Activated CD8-positive, alpha-beta memory T cell treated with anti-CD3 and anti-CD28 coated beads, Interleukin-2, amount 10 ng/mL, durations not matched to agents 7 days and 5 days (primary cell): ENCODE measurements at places on chromosomes 2 and 18. TPM values are rescaled to one million over a fixed set of nuclear protein-coding genes. Genes with fewer than 3 reads are reported as not detected.

- DNase-seq: no peak
These were observed 19.0 kb upstream of the CEP68 start for GRCh38 chr2:65037178-65037577.

GRCh38 chr2:169900686-169901085 is 73.4 kb downstream of the UBR3 start:
- no peak for DNase-seq

DNA sequence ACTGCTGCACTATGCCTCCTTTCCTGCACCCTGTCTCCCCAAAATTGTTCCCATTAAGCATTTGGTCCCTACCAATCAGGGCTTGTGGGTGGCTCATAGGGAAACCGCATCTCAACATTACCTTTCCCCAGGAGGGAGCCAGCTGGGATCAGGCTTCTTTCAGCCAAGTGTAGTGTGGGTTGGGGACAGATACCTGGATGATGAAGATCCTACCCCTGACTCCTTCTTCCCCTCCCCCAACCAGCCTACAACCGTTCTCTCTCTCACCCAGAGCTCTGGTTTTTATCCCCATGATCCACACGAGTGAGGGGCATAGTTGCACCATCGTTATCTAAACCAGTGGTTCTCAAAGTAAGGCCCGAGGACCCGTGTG is 40.0 kb downstream of the ACOXL start:
- DNase-seq: no peak

Gene MSH2
- 45.7 TPM for total RNA-seq

DNA sequence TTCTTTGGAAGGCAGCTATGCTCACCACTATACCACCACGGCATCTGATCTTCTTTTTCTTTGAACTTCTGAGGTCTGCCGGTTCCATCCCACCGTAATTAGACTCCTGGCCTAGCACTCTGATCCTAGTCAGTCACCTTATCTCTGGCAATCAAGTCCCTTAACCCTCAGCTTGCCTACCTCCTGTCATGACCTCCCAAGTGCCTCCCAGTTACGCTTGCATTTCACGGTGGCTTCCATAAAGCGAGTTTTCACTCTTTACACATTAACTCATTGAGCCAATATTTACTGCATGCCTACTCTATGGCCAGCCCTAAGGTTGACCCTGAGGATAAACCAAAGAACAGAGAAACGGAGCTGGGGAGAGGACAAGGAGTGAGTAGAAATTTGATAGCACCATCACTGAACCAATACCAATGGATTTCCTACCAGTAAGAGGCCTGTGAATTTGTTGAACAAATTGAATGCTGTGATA is 37.8 kb upstream of the TMEM182 start:
- no peak for DNase-seq

DNA sequence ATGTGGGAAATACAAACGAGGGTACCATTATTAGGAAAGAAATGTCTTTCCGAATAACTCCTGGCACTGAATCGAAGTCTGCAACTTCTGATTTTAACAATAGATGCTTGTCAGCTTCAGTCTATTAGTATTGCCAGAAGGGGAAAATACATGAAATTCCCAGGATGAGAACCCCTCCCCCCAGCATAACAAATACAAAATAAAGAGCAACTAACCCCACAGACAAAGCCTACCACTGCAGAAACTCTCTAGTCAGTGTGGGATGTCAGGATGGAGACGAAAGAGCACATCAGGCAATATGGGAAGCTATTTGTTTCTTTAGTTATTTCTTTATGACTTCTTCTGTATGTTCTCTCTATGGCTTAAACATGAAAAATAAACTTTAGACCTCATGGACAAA is 365.0 kb upstream of the CDH2 start:
- DNase-seq: no peak

DNA sequence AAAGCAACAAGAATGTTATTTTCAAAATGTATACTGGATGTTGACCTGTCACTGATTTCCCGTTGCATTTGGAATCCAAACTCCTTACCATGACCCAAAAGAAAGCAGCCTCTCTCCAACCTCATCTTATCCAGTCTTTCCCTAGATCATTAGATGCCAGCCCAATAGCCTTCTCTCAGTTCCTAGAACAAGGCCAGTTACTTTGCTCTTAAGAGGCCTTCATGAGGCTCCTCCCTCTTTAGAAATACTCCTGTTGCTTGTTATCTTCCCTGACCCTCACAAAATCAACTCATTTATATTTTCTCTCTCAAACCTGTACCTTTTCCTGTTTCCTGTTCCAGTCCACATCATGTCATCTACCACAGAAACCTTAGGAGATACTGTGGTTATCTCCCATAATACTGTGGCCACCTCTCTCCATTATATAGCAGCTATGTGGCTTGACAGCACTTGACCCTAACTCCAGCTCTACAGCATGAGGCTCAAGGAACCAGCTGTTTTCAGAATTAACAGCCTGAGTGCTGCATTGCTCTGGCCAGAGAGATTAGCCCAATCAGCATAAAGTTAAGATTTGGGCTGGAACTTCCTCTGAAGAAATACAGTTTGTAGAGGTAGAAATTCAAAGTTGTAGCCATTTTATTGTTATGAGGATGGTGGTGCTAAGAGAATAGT is 22.8 kb downstream of the SRBD1 start:
- DNase-seq: no peak

DNA sequence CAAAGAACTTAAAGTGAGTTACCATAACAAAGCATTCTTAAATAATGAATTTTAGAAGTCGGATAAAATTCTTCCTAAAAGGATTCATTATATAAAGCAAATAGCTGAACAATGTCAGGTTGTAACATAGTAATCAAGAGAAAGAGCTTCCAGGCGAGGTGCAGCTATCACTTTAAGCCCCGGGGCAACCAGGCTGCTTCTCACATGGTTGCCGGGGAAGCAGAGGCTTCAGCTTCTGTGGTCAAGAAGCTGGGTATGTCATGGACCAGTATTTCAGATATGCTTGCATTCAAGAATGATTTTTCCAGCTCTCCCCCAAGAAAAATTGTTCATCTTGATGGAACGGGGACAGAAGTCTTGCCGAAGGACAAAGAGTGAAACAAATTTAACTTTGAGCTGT is 23.6 kb upstream of the KYNU start:
- no peak for DNase-seq

Gene IL36B
- not detected for total RNA-seq

- DNase-seq: no peak
These were observed 478.2 kb downstream of the ARHGAP15 start for GRCh38 chr2:143607231-143608062.

Gene MOB1A
- 183 TPM for total RNA-seq

Gene GALNT3
- total RNA-seq: 13.8 TPM

- no peak for DNase-seq
These were observed 157.2 kb upstream of the SLC14A2 start for GRCh38 chr18:45458033-45458432.

GRCh38 chr2:30366199-30366691 is 80.8 kb upstream of the LCLAT1 start:
- DNase-seq: peak; percentile 52

GRCh38 chr2:216351172-216351925 is 20.9 kb downstream of the MARCHF4 start:
- DNase-seq: no peak

DNA sequence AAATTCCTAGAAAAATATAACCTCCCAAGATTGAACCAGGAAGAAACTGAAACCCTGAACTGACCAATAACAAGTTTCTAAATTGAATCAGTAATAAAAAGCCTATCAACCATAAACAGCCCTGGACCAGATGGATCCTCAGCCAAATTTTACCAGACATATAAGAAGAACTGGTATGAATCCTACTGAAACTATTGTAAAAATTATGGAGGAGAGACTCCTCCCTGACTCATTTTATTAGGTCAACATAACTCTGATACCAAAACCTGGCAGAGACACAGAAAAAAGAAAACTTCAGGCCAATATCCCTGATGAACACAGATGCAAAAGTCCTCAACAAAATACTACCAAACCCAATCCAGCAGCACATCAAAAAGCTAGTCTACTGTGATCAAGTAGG is 11.3 kb downstream of the NT5C1B start:
- DNase-seq: no peak

Gene DSG2
- 0.09 TPM for total RNA-seq

GRCh38 chr2:156576005-156576404 is 139.8 kb downstream of the GPD2 start:
- no peak for DNase-seq

GRCh38 chr2:26270373-26270772 is 25.6 kb downstream of the HADHB start:
- DNase-seq: no peak

- DNase-seq: no peak
These were observed 26.8 kb downstream of the RUFY4 start for GRCh38 chr2:218095853-218096252.

DNA sequence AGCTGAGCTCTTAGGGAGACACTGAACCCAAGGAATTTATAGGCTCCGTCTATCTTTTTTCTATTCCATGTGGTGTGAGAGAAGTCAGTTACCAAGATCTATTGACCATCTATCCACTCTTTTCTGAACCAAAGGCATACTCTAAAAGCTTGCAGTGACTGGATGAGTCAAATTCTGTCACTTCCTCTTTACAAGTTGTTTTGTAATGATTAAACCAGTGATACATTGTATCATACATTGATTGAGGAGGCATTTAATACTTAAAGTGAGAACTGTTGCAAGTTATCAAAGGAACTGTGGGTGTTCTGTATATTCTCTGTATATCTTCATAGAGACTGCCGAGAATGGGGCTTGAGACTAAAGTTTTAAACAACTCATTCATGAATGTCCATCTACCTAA is 188.8 kb downstream of the CAMKMT start:
- no peak for DNase-seq

Gene IL37
- total RNA-seq: not detected

GRCh38 chr2:171307560-171307959 is 126.2 kb downstream of the METTL8 start:
- DNase-seq: no peak

- DNase-seq: no peak
These were observed 4.4 kb upstream of the SERPINB5 start for GRCh38 chr18:63472380-63472779.

Gene KHK
- total RNA-seq: 8.0 TPM

- no peak for DNase-seq
These were observed 158.5 kb downstream of the FTCDNL1 start for GRCh38 chr2:199692489-199692888.

DNA sequence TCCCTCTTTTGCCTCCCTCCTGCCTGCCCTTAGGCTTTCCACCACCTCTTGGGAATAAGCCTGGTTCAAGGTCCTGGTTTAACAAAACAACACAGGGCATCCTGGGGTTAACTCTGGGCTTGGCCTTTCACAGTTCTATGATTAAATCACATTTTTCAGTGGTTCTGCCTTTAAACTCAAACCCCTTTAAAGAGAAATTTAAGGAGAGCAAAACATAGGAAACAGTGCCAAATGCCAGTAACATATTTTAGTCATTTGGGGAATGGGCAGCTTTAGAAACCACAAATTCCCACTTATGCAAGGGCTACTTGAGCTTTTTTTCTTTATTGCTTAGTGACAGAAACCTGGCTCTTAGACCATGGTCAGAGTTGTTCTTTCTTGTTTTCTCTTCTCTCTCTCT is 112.2 kb upstream of the FZD5 start:
- DNase-seq: no peak

DNA sequence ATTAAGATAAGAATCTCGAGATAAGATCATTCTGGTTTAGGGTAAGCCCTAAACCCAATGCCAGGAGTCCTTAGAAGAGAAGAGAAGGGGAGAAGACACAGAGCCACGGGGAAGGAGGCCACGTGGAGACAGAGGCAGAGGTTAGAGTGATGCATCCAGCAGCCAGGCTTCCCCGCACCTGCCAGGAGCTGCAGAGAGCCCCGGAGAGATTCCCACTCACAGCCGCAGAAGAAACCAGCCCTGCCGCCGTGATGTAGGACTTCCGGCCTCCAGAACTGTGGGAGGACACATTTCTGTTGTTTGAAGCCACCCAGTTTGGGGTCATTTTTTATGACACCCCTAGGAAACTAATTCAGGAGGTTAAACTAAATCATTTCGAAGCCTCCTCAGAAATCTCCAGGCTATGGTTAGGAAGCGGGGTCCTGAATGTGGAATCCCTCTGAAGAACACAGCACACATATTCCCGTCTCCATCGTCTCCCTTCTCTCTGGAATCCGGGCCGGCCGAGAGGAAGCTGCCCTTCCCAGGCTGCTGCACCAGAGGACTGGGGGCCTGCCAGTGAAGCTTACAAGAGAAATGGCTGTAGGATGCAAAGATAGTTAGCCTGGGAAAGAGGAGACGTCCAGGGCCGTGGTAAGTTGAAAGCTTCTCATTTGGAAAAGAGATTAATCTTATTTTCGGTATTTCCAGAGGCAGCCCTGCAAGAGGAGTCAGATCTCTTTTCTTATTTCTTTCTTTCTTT is 156.6 kb downstream of the TWIST2 start:
- no peak for DNase-seq

DNA sequence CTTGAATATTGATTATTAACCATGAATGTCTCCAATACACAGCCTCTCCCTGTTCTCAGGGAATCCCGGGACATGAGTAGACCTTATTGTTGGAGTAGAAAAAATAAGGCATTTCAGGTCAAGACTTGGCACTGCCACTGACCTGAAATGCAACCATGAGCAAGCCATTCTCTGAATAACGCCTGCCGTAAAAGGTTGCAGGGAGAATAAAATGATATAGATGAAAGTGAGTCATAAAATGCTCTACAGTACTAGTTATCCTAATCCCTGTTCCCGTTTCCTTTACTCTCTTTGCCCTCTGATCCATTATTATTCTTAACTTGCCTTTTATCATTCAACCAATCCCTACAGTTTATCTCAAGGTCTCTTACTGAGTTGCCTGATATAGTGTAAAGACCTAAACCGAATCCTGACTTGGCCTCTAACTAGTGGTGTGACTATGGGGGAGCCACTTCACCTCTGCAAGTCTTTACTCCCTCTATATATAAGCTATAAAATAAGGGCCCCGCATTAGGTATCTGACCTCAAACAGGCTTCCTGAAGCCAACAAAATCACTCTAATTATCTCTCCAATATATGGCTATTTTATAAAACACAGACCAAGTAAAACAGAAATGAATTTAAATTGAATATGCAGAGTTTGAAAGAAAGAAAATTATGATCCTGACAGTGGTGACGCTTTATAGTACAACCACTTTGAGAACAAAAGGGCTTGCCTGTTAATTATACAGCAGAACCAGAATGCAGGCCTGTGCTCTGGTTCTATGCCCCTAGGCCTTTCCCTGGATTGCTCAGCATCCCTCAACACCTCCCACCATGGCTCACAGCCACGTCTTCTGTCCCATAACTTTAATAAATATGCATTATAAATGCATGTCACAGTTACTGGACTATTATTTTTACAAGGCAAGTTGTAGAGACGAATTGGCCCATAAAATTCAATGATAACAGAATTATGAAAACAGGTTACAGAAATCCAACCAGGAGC is 183.1 kb downstream of the STK39 start:
- DNase-seq: no peak
